ENCODE measurements at places on chromosomes 3 and 15. TPM values are rescaled to one million over a fixed set of nuclear protein-coding genes. Genes with fewer than 3 reads are reported as not detected.

Gene TIPIN
- total RNA-seq = 38.1 TPM

- no peak for DNase-seq
These were observed 24.4 kb downstream of the TP63 start for GRCh38 chr3:189655617-189656016.

Gene LRRIQ4
- 0.39 TPM for total RNA-seq

DNA sequence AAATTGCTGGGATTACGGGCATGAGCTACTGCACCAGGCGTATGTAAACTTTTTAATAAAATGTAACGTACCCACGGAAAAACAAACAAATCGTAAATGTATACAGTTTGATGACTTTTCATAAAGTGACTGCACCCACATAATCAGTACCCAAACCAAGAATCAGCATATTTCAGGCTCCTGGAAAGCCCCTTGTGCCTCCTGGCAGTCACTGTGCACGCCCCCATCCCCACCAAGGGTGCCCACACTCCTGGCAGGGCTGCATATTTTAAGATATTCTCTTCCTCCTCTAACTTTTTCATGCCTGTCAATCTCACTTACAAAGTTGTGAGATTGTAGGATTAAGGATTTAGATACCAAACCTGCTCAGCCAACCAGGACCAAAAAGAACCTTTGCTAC, 305.5 kb downstream of the SHQ1 start:
- no peak for DNase-seq

Gene PATL2
- 8.8 TPM for total RNA-seq

DNA sequence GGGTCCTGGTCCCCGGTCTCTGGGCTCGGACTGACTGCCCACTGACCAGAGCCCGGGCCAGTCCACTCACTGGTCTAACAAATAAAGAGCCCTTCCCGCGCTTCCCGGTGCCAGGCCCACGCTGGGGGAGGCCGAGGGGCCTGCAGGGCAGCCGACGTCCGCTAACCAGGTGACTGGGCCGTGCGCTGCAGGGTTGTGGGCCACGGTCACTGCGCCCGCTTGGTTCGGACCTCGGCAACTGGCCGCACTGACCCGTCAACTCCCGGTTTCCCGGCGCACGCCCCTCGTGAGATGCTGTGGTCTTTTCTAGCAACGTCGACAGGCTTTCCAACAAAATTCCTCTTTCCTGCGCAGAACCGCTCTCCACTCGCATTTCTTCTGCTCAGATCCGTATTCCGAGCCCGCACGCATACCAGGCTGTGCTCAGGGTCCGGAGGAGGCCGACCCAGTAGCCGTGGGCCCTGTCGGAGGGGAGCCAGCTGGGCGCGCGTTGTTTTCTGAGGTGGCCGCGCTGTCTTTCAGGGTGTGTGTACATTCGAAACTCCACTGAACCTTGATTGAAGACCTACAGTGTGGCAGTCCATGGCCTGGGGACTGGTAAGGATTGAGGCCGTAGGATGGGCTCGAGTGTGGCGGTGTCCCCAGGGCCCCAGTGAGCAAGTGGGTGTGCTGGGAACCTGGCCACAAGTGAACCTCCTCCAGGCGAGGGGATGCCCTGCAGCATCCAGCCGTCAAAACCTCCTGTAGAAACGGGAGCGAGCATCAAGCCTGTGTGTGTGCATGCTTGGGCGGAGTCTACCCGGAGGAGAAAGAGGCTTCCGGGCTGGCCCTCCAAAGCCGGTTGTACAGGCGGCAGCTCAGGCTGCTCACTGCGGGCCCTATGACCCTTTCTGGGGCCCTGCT, 875 bp upstream of the NT5DC2 start:
- DNase-seq = peak; percentile 64

DNA sequence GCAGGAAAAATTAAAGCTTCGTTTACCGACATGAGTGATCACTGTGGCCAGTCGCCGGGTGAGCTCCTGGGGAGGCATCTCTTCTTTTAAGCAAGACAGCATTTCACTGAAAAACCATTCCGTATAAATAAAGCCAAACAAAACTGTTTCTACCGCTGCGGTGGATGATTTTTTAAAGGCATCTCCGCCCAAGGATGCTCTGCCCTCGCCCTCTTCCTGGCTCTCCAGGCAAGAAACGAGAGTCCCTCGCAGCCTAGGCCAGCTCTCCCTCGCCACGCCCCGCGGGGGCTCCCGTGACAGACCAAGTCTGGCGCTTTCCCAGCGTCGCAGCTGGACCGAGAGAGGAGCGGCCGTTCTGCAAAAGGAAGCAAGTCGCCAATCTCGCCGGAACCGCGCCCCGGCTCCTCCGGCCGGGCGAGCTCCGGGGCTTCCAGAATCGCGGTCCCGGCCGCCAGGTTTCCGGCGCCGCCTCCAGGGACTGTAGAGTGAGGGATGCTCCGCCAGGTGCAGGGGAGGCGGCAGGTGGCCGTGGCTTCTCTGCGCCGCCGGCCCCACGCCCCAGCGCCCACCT, 458 bp downstream of the MCF2L2 start:
- DNase-seq = peak; percentile 70

- no peak for DNase-seq
These were observed 15.0 kb downstream of the PDIA5 start for GRCh38 chr3:123081718-123082369.

GRCh38 chr15:32855942-32856341, 138.1 kb downstream of the GREM1 start:
- no peak for DNase-seq

Gene ACAN
- total RNA-seq = not detected

DNA sequence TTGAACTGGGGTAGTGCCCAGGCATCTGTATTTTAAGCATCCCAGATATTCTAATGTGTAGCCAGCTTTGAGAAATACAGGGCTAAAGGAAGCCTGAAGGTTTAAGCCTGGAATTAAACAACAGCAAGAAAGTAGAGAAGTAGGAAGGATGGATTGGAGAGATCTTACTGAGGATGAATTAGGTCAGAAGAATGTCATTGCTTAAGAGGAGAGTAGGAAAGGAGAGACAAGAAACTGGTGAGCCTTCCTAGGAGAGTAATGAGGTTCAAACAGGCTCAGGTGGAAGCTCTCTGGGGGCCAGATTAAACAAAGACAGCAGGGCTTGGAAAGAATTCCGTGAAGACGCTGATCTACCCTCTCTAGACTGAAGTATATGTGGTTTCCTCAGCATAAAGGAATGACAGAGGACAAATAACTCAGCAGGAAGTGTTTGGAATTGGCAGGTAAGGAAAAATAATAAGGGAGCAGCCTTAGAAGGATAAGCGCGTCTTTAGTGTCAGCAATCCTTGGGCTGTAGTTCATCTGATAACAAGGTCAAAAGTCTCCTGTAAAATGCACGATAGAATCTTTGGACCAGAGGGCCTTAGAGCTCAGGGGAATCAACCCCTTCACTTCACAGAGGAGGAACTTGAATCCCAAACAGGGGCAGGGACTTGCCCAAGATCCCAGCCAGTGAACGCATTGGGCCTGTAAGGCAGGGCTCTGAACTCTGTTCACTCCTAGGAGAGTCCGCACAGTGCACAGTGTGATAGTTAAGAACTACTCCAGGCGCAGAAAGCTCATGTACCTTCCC, 90.9 kb downstream of the TP63 start:
- no peak for DNase-seq

GRCh38 chr3:126947429-126947828, 35.5 kb upstream of the PLXNA1 start:
- no peak for DNase-seq

GRCh38 chr15:90291679-90292356, 26.3 kb downstream of the NGRN start:
- peak; percentile 83 for DNase-seq

DNA sequence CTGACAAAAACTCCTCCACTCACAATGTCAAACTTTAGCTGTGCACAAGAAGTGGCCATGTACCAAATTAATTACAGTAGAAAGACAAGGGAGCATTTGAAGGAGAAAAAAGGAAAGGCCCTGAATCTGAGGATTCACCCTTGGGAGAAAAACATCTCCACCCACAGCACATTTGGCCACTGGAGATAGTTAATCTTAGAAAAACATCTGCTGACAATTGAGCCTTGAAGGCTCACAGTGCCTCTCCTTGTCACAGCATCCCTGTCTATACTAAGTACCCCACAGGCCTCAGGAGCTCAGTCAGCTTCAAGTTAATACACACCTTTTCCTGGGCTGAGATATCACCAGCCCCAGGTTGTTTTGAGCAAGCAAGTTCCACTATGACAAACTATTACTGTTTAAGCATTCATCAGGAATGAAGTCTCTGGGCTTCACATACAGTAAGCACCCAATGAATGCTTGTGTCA, 78.1 kb upstream of the SETMAR start:
- DNase-seq = no peak

DNA sequence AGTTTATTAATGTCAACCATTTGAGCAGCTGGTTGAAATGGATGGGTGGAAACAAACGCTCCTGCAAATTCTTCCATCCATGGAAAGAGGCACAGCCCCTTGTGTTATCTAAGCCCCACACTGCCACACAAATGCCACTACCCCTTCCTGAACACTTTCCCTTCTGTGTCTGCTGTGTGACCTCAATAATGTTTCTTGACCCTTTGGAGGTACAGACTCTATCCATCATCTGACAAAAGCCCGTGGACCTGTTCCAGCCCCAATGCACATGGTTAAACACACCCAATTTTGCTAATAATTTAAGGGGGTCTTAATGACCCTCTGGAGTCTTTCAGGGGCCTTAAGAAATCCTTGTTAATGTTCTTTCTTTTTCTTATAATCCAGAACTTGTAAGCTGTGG, 482.2 kb upstream of the CFAP20DC start:
- no peak for DNase-seq

DNA sequence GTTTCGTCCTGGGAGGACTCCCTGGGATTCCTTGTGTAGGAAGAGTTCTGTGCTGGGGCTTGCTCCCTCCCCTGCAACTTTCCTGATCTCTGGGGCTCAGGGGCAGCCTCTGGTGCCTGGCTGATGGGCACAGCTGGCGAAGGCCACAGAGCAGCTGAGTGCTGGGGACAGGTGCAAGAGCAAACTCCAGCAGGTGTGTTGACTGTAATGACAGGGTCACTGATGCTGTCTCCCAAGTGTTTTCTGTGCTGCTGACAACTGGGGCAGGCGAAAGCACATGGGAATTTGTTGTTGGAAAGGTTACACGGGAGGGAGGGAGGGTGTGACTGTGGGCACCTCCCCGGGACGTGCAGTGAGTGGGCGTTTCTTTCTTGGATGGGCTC, 21.6 kb downstream of the CPN2 start:
- no peak for DNase-seq
